Foreskin keratinocyte (primary cell): ENCODE measurements at places on chromosomes 3 and 15. TPM values are rescaled to one million over a fixed set of nuclear protein-coding genes. Genes with fewer than 3 reads are reported as not detected.

DNA sequence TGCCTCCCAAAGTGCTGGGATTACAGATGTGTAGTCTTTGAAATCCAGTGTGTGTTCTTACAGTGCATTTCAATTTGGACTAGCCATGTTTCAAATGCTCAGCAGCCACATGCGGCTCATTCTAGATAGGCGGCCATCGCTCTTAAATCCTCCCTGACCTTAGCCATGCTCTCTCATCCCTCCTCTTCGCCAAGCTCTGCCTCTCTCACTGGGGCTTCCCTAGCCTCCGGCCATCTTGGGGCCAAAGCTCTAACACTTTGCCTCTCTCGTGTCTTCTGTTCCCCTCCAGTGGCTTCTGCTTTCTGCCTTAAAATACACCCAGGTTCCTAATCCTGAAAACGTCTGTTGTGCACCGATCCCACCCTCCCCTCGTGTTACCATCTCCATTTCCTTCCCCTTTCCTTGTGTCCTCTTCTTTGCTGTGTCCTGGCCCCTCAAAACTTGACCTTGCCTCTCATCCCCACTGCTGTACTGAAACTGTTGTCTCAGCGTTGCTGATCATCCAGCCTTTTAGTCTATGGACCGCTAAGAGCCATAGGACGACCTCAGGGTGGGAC lies 1.4 kb upstream of the GHRL start:
- no peak for DNase-seq

DNA sequence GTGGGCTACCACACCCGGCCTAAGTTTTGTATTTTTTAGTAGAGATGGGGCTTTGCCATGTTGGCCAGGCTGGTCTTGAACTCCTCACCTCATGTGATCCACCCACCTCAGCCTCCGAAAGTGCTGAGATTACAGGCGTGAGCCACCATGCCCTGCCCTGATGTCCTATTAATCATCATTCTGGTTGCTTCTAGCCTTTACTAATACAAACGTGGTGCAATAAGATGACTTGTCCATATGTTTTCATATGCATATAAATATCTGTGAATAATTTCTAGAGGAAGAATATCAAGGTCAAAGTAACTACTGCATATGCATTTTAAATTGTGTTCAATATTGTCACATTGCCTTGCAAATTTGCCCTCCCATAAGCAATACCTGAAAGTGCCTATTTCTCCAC lies 25.5 kb upstream of the PDHB start:
- no peak for DNase-seq

- DNase-seq: no peak
Observed at GRCh38 chr3:30649572-30650318, 43.3 kb downstream of the TGFBR2 start.

DNA sequence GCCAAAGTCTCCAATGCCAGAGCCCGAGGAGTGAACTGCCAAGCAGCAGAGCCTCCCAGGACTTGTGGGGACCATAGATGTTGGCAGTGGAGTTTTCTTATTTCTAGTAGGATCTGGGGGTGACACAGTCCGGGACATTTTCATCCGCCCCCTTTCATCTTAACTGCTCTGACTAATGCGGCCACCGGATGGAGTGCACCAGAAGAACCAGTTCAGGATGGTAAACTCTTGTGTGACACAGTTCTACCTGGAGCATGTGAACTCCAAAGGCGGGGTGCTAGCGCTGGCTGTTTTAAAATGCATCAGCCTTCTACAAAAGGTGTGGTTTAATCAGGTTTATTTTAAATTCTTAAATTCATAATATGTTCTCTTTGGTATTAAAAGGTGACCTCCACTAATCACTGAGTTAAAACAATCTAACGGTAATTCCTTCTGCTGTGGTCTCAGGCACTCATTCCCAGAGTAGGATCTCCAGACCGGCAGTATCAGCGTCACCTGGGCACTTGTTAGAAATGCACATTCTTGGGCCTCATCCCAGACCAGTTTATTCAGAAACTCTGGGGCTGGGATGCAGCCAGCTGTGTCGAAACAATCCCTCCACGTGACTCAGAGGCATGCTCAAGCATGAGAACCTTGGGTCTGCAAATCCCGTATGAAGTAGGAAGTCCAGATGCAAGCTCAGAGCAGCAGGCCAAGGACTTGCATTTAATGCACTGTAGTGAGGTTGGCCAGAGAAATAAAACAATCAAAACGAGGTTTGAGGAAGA lies 105.5 kb downstream of the GABRB3 start:
- no peak for DNase-seq

GRCh38 chr3:126854666-126855065 lies 128.2 kb upstream of the PLXNA1 start:
- no peak for DNase-seq

DNA sequence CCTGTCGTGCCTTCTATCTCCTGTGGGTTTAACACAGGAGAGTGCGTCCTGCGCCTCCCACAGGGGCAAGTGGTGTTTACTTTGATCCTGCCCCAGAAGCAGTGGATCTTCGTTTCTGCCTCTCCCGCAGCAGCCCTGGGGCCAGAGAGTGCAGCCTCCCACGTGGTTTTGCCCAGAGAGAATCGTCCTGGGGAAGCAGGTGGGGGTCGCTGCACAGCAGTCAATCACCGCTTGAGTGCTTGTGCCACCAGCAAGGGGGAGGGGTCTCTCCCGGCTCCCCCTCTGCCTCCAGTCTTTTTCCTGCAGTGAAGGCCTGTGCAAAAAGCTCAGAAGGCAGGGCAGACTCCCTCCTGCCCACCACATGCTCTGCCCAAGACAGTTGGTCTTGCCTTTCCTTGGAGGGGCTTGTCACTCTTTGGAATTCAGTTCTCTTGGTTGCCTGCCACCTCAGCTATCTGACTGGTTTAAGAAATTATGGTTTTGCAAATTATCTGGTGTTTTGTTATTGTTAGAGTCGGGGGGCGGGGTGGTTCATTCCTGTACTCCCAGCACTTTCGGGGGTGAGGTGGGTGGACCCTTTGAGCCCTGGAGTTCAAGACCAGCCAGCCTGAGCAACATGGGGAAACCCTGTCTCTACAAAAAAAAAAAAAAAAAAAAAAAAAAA lies 26.9 kb downstream of the STOML1 start:
- no peak for DNase-seq

Gene MST1R
- polyA plus RNA-seq: 104 and 120 TPM in 2 replicates

Gene KLHL25
- 4.0 and 4.1 TPM in 2 replicates for polyA plus RNA-seq

Gene CCR8
- not detected in 2 replicates for polyA plus RNA-seq

Gene SCAMP2
- polyA plus RNA-seq: 53.2 and 56.6 TPM in 2 replicates

Gene GPR176
- polyA plus RNA-seq: 18.3 and 23.0 TPM in 2 replicates
